Colonic mucosa (tissue), 4 donors: ENCODE measurements at places on chromosomes 13 and 19.

- H3K36me3 ChIP-seq, result no peaks in the 10 kb centered on the region
- H3K4me3 ChIP-seq, result no peak overlapping the region
- no peak for DNase-seq
Measured at GRCh38 chr19:29643361-29643935, 21.8 kb upstream of the PLEKHF1 start.

- DNase-seq, result peak; percentile 55
- peak overlapping the region; percentile 69 for H3K27ac ChIP-seq
- H3K27me3 ChIP-seq, result no peaks in the 10 kb centered on the region
- no peak overlapping the region for H3K4me3 ChIP-seq
- H3K4me1 ChIP-seq, result peaks cover 32% of the 10 kb centered on the region
- H3K36me3 ChIP-seq, result no peaks in the 10 kb centered on the region
Measured at GRCh38 chr13:40974460-40975407, 44.4 kb downstream of the ELF1 start.

DNA sequence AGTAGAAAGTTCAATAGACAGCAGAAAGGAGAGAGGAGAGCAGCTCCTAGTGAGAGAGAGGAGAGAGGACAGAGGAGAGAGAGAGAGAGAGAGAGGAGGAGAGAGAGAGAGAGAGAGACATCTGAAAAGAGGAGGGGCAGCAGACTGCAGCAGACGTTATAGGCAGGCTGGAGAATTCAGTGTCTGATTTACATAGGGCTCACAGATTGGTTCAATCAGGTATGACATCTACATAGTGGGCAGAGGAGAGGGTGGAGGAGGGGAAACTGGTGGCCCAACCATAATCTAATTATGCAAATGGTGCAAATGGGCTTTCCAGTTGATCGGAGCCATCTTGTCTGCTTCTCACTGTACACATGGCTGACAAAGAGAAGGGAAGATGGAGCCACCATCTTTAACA, 221.3 kb upstream of the TRPC4 start:
- no peak overlapping the region for H3K4me3 ChIP-seq
- H3K27me3 ChIP-seq, result no peaks in the 10 kb centered on the region
- DNase-seq, result no peak

DNA sequence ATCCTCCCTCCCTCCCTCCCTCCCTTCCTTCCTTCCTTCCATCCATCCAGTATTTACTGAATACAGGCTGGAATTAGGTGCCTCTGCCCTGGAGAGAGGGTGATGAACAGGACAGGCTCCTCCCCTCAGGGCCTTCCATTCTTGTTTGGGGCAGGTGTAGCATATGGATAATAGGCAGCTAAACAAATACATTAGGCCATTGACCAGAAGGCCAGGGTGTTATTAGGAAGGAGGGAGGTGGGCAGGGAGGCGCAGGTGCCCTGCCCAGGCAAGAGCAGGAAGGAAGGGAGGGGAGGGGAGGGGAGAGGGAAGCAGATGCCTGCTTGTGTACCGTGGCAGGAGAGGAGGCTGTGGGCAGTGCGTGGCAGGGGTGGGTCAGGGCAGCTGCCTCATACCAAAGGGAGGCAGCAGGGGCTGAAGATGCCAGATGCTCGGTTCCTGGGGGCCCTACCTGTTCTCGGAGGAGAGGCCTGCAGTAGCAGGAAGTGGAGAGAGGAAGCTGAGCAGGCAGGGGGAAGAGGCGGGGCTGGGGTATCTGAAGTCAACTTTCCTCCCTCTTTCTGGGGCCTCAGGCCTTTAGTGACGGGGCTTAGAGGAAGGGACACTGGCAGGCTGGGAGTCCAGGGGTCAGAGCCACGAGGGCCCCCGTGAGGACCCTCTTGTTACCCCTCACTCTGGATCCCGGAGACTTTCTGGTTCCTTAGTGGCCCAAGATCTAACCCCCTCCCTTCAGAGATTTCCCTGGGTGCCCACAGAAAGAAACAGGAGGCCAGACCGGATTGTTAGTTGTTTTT, at the start of gene RINL:
Gene RINL (minus strand): TSS at position 495 of the 794 bp plus-strand sequence. CDS start 1,533 bp downstream, outside the sequence.
- no peaks in the 10 kb centered on the region for H3K36me3 ChIP-seq
- no peaks in the 10 kb centered on the region for H3K27me3 ChIP-seq

DNA sequence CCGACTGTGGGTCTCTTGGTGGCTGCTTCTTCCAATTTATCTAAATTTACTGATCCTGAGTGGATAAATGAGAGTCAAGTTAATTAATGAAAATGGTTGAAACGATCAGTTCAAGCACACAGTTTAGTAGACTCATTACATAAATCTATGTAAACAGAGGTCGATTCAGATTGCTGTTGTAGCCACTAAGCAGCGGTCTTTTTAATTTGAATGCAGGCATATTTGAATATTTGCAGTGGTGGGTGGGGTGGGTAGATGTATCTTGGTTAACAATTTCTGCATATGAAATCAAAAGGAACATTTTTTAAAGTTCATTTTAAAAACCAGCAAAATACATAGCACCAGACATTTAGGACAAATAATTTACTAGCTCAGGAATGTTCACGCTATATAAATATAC, 325.9 kb downstream of the KLF12 start:
- H3K4me3 ChIP-seq, result no peak overlapping the region
- no peaks in the 10 kb centered on the region for H3K4me1 ChIP-seq

GRCh38 chr19:50414864-50415660, 3.7 kb upstream of the SPIB start:
- no peak overlapping the region for H3K4me3 ChIP-seq
- peak; percentile 75 for DNase-seq
- no peaks in the 10 kb centered on the region for H3K36me3 ChIP-seq
- H3K27me3 ChIP-seq, result peaks cover 22% of the 10 kb centered on the region
- H3K4me1 ChIP-seq, result peaks cover 5% of the 10 kb centered on the region

GRCh38 chr13:63184693-63185092, 1769.0 kb upstream of the PCDH20 start:
- H3K27me3 ChIP-seq, result no peaks in the 10 kb centered on the region
- H3K27ac ChIP-seq, result no peak overlapping the region
- no peaks in the 10 kb centered on the region for H3K36me3 ChIP-seq
- H3K4me3 ChIP-seq, result no peak overlapping the region
- DNase-seq, result no peak
- H3K4me1 ChIP-seq, result no peaks in the 10 kb centered on the region

DNA sequence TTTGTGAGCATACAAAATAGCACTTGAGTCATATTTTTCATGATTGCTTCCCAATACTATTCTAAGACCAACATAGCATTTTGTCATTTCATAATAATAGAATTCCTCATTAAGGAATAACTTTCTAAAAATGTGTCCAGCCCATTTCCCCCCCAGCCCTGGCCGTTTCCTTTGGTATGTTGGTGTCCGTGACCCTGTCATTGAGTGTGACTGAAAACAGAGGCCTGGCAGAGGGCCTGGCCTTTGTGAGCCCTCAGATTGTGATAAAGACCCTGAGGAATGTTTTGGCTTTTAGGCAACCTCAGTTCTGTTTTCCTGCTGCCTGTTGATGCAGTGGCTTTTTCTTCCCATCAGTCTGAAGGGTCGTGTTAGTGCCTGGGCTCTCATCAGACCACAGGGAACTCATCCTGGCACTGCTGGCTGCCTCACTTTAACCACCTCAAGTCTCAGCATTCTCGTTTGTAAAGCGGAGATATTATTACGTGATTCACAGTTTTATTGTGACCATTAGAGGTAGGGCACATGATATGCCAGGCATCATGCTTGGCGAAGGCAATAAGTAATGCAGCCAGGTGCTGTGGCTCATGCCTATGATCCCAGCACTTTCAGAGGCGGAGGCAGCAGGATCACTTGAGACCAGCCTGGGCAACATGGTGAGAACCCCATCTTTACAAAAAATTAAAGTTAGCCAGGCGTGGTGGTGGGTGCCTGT, 13.8 kb downstream of the SPINT2 start:
- no peak overlapping the region for H3K4me3 ChIP-seq
- peak overlapping the region; percentile 13 for H3K27ac ChIP-seq
- no peaks in the 10 kb centered on the region for H3K27me3 ChIP-seq
- H3K4me1 ChIP-seq, result no peaks in the 10 kb centered on the region

DNA sequence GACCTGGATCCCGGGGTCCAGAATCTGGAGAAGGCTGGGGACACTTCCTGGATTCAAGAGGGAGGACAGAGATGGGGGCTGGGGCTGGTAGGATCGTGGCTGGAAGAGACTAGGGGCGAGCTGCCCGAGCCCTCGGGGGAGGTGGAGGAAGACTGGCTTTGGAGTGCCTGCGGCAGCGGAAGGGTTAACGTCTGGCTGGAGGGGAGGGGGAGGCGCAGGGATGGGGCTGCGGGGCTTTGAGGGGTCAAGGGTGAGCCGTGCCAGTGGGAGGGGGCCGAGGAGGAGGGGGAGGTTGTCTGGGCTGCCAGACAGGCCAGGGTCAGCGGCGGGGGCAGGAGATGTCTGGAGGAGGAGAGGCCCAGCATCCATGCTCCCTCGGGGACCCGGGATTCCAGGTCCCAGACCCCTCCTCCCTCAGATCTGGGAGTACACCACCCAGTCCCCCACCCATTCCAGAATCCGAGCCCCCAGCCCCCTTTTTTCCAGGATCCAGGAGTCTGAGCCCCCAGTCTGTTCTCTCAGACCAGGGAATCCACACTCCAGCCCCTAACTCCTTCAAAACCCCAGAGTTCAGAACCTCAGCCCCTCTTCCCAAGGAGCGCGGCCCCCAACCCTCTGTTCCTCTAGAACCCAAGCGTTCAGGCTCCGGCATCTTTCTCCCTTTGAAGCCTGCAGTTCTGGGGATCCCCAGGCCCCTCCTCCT, 3.2 kb upstream of the SPACA6 start:
- no peaks in the 10 kb centered on the region for H3K36me3 ChIP-seq
- H3K27me3 ChIP-seq, result peaks cover 7% of the 10 kb centered on the region
- H3K4me1 ChIP-seq, result no peaks in the 10 kb centered on the region
- peak; percentile 32 for DNase-seq

GRCh38 chr13:90565985-90566713, 781.3 kb upstream of the MIR17HG start:
- no peak overlapping the region for H3K4me3 ChIP-seq
- no peaks in the 10 kb centered on the region for H3K36me3 ChIP-seq
- DNase-seq, result no peak
- H3K27ac ChIP-seq, result no peak overlapping the region
- no peaks in the 10 kb centered on the region for H3K4me1 ChIP-seq

GRCh38 chr19:17235300-17235970, 9.4 kb downstream of the OCEL1 start:
- H3K27me3 ChIP-seq, result no peaks in the 10 kb centered on the region
- peak overlapping the region; percentile 60 for H3K4me3 ChIP-seq
- peak overlapping the region; percentile 85 for H3K27ac ChIP-seq
- peak; percentile 68 for DNase-seq
- peaks cover 9% of the 10 kb centered on the region for H3K36me3 ChIP-seq
- peaks cover 26% of the 10 kb centered on the region for H3K4me1 ChIP-seq

- no peaks in the 10 kb centered on the region for H3K36me3 ChIP-seq
- H3K27me3 ChIP-seq, result no peaks in the 10 kb centered on the region
- DNase-seq, result no peak
- no peaks in the 10 kb centered on the region for H3K4me1 ChIP-seq
Measured at GRCh38 chr13:40187841-40188591, 478.4 kb downstream of the FOXO1 start.

- H3K4me3 ChIP-seq, result peak overlapping the region; percentile 17
- H3K36me3 ChIP-seq, result no peaks in the 10 kb centered on the region
- peak; percentile 60 for DNase-seq
- peaks cover 35% of the 10 kb centered on the region for H3K27me3 ChIP-seq
Measured at GRCh38 chr19:17873786-17874757, 2.3 kb downstream of the SLC5A5 start.

DNA sequence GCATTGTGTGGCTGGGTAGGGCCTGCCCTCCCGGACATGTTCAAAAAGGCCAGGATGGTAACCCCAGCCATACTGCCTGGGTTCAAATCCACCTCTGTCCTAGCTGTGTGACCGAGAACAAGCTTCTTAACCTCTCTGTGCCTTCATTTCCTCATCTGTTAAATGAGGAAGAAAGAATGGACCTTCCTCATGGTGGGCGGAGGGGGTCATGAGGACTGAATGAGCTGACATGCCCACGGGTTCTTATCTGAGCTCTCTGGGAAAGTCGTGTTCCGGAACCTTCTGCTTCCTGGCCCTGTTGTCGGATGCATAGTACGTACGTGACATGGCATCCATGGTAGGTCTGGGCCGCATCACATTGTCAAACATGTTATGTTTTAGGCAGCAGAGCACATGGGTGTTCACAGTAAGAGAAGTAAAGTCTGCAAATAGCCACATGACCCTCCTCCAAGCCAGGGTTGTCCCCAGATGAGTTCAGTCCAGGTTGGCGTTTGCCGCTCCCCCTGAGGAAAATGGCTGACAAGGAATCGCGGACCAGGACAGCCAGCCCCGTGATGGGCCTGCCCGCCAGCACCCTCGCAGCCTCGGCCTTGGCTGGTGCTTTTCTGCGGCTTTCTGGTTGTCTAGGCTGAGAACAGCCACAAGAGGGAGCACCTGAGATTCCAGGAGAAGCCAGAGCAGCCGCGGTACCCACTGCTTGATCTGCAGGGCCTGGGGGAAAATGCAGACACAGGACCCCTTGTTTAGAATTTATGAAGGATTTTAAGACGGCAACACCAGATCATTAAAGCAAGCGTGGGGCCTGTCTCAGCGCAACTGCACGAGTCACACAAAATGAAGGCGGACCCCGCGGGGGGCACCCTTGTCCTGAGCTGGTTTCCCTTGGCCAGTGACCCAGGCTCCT, 2.4 kb upstream of the NTN5 start:
- H3K4me1 ChIP-seq, result peaks cover 3% of the 10 kb centered on the region
- H3K27ac ChIP-seq, result no peak overlapping the region
- H3K27me3 ChIP-seq, result no peaks in the 10 kb centered on the region
- DNase-seq, result peak; percentile 87
- H3K36me3 ChIP-seq, result no peaks in the 10 kb centered on the region

- H3K4me3 ChIP-seq, result no peak overlapping the region
- H3K27ac ChIP-seq, result no peak overlapping the region
- H3K4me1 ChIP-seq, result no peaks in the 10 kb centered on the region
- DNase-seq, result no peak
Measured at GRCh38 chr19:21158523-21159135, 16.8 kb downstream of the ZNF431 start.

- H3K4me1 ChIP-seq, result no peaks in the 10 kb centered on the region
- H3K4me3 ChIP-seq, result no peak overlapping the region
- H3K36me3 ChIP-seq, result no peaks in the 10 kb centered on the region
- DNase-seq, result no peak
Measured at GRCh38 chr13:97892717-97893116, 60.8 kb upstream of the IPO5 start.

GRCh38 chr19:48330012-48330681, 4.8 kb downstream of the EMP3 start:
- no peaks in the 10 kb centered on the region for H3K27me3 ChIP-seq
- peak overlapping the region; percentile 85 for H3K27ac ChIP-seq
- H3K4me3 ChIP-seq, result peak overlapping the region; percentile 41
- peak; percentile 88 for DNase-seq

GRCh38 chr13:29573190-29573589, 22.3 kb downstream of the SLC7A1 start:
- H3K27ac ChIP-seq, result peak overlapping the region; percentile 45
- no peaks in the 10 kb centered on the region for H3K27me3 ChIP-seq
- peak; percentile 87 for DNase-seq
- no peaks in the 10 kb centered on the region for H3K36me3 ChIP-seq

GRCh38 chr19:40623403-40624251, 22.5 kb downstream of the LTBP4 start:
- peak; percentile 92 for DNase-seq
- no peaks in the 10 kb centered on the region for H3K27me3 ChIP-seq
- H3K4me1 ChIP-seq, result no peaks in the 10 kb centered on the region
- H3K27ac ChIP-seq, result no peak overlapping the region
- H3K36me3 ChIP-seq, result no peaks in the 10 kb centered on the region
